WTC11 (cell line): ENCODE measurements at places on chromosomes 16 and 17. TPM values are rescaled to one million over a fixed set of nuclear protein-coding genes. Genes with fewer than 3 reads are reported as not detected.
A peak's percentile ranks its signal among the peaks of the same experiment; 100 is the strongest.

DNA sequence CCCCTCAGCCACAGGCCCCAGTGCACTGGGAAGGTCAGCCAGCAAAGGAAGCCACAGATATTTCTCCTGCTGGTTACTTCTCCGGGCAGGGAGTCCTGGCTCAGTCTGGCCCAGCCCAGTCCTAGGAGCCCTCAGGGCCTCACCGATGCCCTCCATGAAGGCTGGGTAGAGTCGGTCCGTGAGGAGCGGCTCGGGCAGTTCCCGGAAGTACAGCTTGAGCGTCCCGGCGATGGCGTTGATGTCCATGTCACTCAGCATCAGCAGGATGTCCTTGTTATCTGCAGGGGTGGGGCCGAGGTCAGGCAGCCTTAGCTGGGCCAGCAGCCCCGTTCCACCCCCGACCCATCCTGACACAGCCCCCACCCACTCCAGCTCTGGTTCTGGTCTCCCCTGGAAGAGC is 13.7 kb downstream of the TIMM22 start:
- no peak for DNase-seq
- no peaks in the 10 kb centered on the region for H3K27me3 ChIP-seq
- H3K36me3 ChIP-seq, result no peaks in the 10 kb centered on the region
- no peak overlapping the region for H3K27ac ChIP-seq
- no peaks in the 10 kb centered on the region; the same call in 1 of the 2 replicates for H3K4me1 ChIP-seq
- no peak overlapping the region for H3K4me3 ChIP-seq

DNA sequence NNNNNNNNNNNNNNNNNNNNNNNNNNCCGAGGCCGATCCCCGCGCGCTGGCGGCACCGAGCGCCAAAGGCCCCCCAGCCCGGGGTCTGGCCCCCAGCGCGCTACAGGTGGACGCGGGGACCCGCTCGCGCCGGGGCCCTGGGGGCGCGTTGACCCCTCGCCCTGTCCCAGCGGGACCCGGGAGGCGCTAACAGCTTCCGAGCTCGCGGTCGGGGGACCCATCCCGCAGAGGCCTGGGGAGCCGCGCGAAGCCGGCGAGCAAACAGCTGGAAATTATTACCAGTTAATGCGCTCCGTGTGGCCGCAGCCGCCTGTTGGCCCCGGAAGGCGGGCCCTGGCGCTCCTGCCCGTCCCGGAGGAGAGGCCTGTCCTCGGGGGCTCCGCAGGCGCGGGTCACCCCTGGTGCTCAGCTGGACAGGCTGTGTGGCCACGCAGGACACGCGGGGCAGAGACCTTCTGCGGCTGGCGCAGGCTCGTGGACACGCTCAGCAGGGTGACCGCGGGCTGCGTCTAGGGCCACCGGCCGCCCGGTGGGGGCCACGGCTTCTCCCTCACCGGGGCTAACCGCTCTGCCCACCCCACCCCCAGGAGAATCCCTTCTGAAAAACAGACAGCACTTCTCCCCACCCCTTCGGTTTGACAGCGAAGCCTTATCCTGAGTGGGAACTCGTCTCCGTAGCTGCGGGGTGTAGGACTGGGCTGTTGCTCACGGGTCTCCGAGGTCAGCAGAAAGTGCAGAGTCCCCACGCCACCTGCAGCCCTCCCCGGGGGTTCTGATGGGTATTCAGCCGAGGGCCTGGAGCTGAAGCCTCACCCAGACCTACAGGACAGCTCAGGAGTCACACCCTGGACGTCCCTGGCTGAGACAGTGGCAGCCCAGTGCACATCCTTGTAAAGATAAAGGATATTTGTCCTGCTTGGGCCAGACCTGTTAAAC is 138.7 kb upstream of the RPH3AL start:
- no peak overlapping the region for H3K27ac ChIP-seq
- DNase-seq, result peak; percentile 58
- H3K27me3 ChIP-seq, result peaks cover 26% of the 10 kb centered on the region

DNA sequence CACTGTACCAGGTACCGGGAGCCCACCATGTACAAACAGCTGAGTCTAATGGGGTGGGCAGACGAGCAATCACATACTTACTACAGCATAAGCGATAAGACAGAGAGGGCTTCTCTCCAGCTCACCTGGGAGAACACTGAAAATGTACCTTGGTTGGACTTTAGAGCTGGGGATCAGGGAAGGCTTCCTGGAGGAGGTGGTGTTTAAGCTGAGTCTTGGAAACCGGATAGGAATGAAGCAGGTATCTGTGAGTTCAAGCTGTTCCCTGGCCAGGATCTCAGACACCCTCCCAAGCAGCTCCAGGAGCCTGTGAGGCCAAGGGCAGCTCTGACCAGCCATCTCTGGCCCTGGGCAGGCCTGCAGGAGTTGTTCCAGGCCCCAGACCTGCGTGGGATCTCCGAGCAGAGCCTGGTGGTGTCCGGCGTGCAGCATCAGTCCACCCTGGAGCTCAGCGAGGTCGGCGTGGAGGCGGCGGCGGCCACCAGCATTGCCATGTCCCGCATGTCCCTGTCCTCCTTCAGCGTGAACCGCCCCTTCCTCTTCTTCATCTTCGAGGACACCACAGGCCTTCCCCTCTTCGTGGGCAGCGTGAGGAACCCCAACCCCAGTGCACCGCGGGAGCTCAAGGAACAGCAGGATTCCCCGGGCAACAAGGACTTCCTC is 8.0 kb upstream of the SERPINF1 start:
- no peak overlapping the region for H3K4me3 ChIP-seq
- H3K27ac ChIP-seq, result no peak overlapping the region
- no peaks in the 10 kb centered on the region for H3K36me3 ChIP-seq
- H3K4me1 ChIP-seq, result peaks cover 10% of the 10 kb centered on the region

DNA sequence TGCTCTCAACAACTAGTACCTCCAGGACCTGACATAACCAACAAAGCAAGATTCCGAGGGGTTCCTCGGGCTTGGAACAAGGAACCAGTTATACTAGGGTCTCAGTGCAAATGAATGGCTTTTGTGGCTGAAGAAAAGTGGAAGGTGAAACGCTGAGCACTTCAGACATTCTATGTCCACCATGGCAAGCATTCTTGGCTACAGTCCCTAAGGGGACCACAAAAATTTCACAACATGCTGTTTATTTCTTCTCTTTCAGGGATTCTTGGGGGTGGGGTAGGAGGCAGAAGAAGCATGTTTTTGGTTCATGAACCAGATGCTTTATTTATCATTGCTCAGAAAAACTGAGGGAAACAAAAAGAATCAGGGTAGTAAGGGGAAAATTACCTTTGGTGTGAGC is 479.9 kb upstream of the CDH11 start:
- no peaks in the 10 kb centered on the region for H3K27me3 ChIP-seq
- H3K36me3 ChIP-seq, result no peaks in the 10 kb centered on the region
- H3K4me1 ChIP-seq, result peaks cover 3% of the 10 kb centered on the region
- H3K4me3 ChIP-seq, result no peak overlapping the region
- no peak for DNase-seq

DNA sequence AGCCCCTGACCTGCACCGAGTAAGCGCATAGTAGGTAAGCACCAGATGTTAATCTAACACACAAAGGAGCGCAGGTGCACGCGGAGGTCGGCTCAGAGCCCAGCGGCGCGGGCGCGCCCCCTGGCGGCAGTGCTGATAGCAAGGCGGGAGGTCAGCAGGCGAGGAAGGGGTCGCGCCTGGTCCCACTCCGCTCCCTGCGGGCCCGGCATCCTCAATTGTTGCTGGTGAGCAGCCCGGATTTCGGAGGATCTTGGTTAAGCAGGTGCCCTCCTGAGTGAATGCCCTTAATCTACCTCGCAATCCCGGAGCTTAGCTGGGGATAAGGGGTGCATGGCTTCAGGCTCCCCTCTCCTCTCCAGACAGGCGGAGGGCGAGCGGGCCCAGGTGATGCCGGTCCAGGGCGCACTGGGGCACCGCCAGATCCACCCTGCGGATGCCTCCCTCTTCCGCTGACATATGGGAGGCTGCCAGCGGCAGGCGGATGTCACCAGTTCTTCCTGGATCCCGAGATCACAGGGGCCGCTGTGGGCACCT is 4.0 kb upstream of the WNT3 start:
- peaks cover 27% of the 10 kb centered on the region for H3K4me1 ChIP-seq
- H3K4me3 ChIP-seq, result no peak overlapping the region
- peak; percentile 88 for DNase-seq
- no peak overlapping the region for H3K27ac ChIP-seq
- H3K27me3 ChIP-seq, result peaks cover 62% of the 10 kb centered on the region

DNA sequence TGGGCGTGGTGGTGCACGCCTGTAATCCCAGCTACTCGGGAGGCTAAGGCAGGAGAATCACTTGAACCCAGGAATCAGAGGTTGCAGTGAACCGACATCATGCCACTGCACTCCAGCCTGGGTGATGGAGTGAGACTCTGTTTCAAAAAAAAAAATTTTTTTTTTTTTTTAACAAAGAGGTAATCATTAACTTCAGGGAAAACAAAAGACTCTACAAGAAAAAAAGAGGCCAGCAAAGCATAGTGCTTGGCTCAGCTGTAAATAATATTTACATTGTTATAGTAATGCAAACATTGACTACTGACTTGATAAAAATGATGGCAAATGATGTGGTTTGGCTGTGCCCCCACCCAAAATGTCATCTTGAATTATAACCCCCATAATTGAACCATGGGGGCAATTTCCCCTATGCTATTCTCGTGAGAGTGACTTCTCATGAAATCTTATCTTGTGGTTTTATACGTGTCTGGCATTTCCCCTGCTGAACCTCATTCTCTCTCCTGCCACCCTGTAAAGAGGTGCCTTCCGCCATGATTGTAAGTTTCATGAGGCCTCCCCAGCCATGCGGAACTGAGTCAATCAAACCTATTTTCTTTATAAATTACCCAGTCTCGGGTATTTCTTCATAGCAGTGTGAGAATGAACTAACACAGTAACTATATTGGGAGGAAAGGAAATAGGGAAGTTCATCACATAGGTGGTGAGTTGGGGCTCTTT is 12.7 kb upstream of the SSTR2 start:
- no peak for DNase-seq
- H3K36me3 ChIP-seq, result no peaks in the 10 kb centered on the region
- no peak overlapping the region for H3K27ac ChIP-seq
- no peak overlapping the region for H3K4me3 ChIP-seq

DNA sequence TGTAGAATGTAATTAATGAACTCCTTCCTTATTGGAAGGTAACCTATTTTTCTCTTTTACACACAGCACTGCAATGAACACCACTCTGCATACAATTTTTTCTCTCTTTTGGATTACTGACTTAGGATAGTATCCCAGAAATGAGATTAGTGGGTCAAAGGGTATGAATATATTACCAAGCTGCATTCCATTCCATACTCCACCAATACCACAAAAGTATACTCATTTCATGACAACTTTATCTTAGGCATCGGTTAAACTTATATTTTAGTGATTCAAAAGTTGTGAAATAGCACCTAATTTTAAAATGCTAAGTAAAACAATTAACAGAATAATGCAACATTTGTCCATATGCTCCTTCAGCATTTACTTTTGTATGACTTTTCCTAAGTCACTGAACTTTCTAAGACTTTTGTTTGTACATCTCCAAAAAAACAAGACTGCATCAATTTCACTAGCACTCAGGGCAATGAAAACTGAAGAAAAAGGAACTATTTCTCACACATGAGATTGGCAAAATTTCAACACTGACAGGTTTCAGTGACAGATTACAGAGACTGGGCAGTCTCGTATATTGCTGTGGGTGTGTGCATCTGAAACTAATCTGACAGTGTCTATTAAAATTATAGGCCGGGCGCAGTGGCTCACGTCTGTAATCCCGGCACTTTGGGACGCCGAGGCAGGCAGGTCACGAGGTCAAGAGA is 32.1 kb downstream of the HELZ start:
- peaks cover 6% of the 10 kb centered on the region; the same call in 1 of the 2 replicates for H3K4me1 ChIP-seq
- H3K27ac ChIP-seq, result peak overlapping the region; percentile 16
- H3K4me3 ChIP-seq, result no peak overlapping the region
- peaks cover 6% of the 10 kb centered on the region for H3K36me3 ChIP-seq
- no peak for DNase-seq

The IGFBP4 gene
- 155 to 172 TPM (median 162 TPM) in 3 replicates for total RNA-seq

DNA sequence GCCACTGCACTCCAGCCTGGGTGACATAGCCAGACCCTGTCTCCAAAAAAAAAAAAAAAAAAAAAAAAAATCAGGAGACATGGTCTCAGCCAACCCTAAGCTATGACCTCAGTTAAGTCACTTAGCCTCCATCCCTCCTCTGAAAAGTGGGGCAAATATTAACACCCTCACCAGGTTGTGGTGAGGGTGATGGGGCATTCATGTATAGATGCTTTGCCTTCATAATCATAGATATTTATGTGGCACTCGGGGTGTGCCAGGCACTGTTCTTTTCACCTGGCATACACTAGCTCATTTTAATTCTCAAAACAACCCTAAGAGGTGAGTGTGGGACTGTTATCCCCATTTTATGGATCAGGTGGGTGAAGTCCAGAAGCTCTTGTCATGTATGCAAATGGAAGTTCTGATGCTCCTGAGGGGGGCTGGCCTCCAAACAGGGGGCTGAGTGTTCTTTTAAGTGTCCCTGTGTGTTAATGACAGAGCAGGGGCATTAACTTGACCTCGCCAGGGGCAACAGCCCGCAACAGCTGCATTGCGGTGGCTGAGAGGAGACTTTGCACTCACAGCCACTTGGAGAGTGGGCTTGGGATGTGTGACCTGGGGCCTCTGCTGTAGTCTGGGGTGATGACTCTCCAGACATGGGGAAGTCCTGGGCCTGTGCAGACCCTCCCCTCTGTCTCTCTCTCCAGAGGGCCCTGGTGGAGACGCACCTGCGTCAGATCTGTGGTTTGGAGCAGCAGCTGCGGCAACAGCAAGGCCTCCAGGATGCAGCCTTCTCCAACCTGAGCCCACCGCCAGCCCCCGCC is 4.1 kb downstream of the TBKBP1 start:
- H3K27me3 ChIP-seq, result no peaks in the 10 kb centered on the region
- no peaks in the 10 kb centered on the region for H3K36me3 ChIP-seq
- no peak for DNase-seq

GRCh38 chr16:49055824-49056545 is 225.7 kb downstream of the CBLN1 start:
- DNase-seq, result peak; percentile 20
- H3K4me3 ChIP-seq, result no peak overlapping the region
- H3K36me3 ChIP-seq, result no peaks in the 10 kb centered on the region
- H3K4me1 ChIP-seq, result peaks cover 13% of the 10 kb centered on the region
